ENCODE measurements at places on chromosomes 1 and 21.

- no peak for DNase-seq
Observed at GRCh38 chr1:52658795-52659194, 25.8 kb downstream of the SHISAL2A start.

DNA sequence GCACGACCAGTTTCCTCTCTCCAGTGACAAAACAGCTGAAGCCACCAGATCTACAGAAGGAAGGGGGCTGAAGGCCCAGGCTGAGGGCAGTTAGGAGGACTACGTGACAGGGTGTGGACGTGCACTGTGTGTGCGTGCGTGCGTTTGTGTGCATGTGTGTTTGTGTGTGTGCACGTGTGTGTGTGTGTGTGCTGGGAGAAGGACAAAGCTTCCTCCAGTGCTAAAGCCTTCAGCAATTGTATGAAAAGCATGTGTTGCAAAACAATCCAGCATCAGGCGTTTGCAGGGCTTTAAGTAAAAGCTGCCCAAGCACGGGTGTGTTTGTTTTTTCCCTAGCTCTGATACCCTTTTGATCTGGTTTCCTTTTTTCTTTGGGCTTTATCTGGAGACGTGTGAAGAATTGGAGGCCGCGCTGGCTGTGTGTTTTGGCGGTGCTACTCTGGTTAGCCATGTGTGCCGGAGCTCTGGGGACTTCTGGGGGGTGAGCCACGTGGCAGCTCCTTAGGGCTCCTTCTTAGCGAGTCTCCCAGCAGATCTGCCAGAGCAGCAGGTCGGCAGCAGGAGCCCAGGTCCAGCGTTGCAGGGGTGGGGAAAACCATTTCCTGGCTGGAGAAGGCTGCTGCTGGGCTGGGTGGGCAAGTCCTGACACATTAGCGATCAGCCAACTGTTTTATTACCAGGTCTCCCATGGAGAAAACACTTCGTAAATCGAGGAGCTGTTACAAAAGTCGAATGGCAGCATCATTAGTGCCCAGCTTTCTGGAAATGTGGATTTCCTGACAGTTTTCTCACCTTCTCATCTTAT lies 73.4 kb downstream of the UCK2 start:
- DNase-seq, result peak; percentile 20

DNA sequence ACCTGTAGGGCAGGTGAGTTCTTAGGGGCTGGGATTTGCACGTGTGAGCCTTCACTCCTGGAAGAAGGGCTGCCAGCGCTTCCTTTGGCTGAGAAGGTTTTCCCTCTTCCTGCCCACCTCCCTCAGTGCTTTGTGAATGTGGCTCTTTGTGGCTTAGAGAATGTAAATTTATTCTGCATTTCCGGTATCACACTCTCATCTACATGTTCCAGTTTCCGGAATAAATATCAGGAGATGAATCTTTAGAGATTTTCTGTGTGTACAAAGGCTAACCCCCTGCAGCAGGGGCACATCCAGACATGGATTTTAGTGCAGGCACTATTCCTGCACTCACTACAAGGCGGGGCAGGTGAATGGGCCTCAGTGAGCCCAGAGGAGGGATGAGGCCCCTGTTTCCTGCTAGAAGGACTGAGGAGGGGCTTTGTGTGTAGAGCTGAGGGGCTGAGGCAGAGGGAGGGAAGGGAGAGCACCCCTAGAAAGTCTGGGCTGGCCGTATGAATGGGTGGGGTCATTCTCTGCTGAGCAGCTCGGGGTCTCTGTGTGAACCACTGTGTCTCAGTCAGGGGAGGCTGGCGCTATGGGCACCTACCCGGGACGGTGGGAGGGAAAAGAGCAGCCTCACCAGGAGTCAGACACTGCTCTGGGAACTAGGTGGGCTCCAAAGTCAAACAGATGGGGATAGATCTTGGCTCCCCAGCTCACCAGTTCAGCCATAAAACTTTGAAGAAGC lies 207.5 kb downstream of the MATN1 start:
- DNase-seq, result no peak

GRCh38 chr1:208242941-208243526 lies 1.1 kb downstream of the PLXNA2 start:
- no peak for DNase-seq

DNA sequence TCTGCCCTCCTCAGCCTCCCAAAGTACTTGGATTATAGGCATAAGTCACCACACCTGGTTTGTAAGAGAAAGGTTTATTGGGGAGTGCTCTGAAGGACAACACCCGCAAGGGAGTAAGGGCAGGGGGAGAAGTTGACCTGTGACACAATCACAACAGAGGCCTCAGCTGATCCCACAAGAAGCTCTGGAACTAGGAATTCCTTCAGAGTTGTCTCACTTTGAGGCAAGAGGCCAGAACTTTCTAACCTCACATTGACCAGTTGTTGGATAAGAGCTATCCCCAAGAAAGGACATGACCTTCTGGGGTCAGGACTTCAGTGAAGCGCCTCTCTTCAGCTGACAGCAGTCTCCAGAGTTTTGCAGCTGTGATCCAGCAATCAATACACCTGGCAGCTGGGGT lies 27.4 kb upstream of the RC3H1 start:
- DNase-seq, result no peak

- peak; percentile 90 for DNase-seq
Observed at GRCh38 chr1:151539321-151540020, 638 bp upstream of the TUFT1 start.

DNA sequence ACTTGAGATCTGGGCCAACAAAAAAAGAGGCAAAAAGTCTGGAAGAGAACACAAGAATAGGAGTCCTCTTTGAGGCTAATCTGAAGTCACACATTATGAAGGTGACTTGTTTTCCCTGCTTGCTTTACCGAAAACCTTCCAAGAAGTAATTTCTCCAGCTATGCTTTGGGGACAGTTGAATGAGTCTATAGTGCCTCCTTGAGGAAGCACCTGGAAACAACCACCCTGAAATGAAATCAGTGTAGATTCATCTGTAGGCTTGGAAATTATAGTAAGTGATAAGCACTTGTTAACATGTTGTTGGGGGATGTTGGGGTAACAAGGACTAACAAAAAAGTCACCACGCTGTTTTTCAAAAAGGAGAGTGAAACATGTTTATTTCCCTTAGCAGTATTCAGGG lies 23.4 kb upstream of the RPTN start:
- peak; percentile 13 for DNase-seq

All from fibroblast of upper back skin (primary cell).